ENCODE measurements at places on chromosomes 1 and 21.

- DNase-seq, result no peak
Observed at GRCh38 chr1:238892612-238893011, 493.8 kb upstream of the CHRM3 start.

DNA sequence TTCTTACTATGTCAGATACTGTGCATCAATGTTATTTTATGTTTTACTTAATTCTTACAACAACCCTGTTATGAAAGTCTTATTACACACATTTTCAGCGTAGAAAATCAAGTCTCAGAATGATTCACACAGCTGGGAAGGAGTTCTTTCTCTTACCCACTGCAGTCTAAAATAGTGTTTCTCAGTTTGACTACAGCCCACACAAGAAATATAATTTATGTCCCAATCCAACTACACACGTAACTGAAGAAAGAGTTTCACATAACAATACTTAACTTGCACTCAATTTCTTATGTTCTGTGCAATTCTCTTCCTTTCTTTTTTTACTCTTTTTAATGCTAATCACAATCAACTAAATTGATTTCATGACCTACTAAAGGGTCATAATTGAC is 252.8 kb upstream of the ADGRL2 start:
- DNase-seq, result no peak

- DNase-seq, result no peak
Observed at GRCh38 chr1:200207711-200208126, 180.2 kb downstream of the NR5A2 start.

GRCh38 chr1:40095806-40096205 is 1.2 kb downstream of the PPT1 start:
- DNase-seq, result no peak

DNA sequence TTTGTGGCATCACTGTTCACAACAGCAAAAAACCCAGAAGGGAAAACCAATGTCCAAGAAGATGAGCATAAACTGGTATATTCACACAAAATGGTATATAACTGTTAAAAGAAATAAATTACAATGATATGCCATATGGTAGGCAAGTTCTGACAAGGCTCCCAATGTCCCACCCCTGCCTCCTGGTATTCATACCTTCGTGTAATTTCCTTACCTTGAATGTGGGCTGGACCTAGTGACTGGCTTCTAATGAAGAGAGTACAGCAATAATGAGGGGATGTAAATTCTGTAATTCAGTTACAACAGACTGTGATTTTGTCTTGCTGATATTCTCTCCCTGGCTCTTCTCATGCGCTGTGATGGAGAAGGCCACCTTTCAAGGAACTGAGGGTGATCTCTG is 9.3 kb downstream of the ANKRD45 start:
- no peak for DNase-seq

DNA sequence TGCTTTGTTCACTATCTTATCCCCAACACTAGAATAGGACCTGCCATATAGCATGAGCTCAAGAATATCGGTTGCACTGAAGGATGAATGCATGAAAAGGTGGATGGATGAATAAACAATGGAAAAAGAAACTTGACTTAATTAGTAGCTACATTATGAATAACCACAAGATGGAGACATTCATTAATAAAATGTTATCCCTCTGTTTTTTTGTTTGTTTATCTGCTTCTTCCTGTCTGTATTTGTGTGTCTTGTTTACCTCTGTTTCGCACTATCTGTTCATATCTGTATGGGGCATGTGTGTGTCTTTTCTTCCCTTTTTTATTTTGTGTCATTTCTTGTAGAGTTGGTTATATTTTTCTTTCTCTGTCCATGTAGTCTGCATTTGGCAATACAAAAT is 1.1 kb upstream of the OR14I1 start:
- no peak for DNase-seq

- DNase-seq, result no peak
Observed at GRCh38 chr1:160214481-160215140, 9.4 kb downstream of the PEA15 start.

DNA sequence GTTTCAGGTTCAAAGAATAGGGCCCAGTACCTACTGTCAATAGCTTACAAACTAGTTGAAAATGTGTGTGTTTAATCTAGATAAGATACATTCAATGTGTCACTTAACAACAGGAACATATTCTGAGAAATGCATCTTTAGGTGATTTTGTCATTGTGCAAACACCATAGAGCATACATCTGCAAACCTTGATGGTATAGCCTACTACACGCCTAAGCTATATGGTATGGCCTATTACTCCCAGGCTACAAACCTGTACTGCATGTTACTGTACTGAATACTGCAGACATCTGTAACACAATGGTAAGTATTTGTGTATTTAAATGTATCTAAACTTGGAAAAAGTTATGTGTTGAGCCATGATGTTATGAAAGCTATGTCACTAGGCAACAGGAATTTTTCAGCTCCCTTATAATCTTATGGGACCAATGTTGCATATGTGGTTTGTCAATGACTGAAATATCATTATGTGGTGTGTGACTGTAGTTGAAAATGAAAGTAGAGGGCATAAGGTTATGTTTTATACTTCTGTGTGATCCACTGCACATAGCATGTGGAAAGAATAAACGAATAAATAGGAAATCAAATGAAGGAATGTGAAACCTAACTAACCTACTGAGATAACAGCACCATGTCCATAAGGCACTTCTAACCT is 129.0 kb upstream of the CAMK1G start:
- no peak for DNase-seq

DNA sequence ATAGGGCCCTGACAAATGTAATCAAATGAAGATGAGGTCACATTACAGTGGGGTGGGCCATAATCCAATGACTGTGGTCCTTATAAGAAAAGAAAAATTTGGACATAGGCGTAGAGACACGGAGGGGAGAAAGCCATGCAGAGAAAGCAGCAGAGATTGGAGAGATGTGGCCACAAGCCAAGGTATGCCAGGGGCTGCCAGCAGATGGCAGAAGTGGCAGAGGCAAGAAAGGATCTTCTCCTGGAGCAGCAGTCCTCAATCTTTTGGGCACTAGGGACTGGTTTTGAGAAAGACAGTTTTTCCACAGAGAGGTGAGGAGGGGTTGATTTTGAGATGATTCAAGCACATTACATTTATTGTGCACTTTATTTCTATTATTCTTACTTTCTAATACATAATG is 355.1 kb downstream of the NPHP4 start:
- no peak for DNase-seq

GRCh38 chr1:168287237-168287664 is 6.6 kb downstream of the TBX19 start:
- DNase-seq, result no peak

DNA sequence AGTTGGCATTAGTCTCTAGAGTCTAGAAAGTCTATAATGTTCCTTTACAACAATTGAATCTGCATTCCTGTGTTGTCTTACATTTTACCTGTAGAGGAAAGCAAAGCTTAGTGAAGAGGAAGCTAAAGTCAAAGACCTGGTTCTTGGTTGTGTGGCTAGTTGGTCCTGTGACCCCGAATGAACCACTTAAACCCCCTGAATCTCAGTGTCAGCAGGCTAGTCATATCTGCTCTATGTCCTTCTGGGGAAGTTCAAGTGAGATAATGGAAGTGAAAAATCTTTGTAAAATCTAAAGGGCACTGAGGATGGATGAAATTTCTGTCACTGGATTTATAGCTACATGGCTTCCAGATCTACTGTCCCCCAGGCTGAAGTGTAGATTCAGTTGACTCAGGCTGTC is 24.0 kb upstream of the AIM2 start:
- no peak for DNase-seq

DNA sequence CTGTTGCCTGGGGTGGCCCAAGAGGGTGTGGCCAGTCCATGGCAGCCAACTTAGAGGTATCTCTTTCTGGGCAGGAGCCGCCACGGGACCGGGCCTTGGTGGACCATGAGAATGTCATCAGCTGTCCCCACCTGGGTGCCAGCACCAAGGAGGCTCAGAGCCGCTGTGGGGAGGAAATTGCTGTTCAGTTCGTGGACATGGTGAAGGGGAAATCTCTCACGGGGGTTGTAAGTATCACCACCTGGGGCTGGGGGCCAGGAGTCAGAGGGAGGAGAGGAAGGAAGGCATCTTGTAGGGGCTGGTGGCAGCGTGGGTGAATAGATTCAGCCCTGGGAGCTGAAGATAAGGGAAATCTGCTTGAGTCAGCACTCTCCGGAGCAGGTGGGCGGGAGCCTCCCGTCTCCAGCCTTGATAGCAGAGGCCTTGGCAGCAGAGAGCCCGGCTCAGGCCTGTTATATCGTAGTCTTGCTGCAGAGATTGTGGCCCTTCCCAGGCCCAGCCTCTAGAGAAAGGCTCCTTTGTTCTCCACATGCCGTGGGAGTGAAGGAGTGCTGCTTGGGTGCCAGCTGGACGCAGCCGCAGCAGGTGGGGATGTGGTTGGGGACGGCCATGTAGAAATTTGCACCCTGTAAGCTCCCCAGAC is 25.4 kb downstream of the PHGDH start:
- no peak for DNase-seq

- DNase-seq, result no peak
Observed at GRCh38 chr1:103250441-103250861, 142.1 kb upstream of the COL11A1 start.

GRCh38 chr1:114248162-114248561 is 94.5 kb upstream of the SYT6 start:
- DNase-seq, result no peak

DNA sequence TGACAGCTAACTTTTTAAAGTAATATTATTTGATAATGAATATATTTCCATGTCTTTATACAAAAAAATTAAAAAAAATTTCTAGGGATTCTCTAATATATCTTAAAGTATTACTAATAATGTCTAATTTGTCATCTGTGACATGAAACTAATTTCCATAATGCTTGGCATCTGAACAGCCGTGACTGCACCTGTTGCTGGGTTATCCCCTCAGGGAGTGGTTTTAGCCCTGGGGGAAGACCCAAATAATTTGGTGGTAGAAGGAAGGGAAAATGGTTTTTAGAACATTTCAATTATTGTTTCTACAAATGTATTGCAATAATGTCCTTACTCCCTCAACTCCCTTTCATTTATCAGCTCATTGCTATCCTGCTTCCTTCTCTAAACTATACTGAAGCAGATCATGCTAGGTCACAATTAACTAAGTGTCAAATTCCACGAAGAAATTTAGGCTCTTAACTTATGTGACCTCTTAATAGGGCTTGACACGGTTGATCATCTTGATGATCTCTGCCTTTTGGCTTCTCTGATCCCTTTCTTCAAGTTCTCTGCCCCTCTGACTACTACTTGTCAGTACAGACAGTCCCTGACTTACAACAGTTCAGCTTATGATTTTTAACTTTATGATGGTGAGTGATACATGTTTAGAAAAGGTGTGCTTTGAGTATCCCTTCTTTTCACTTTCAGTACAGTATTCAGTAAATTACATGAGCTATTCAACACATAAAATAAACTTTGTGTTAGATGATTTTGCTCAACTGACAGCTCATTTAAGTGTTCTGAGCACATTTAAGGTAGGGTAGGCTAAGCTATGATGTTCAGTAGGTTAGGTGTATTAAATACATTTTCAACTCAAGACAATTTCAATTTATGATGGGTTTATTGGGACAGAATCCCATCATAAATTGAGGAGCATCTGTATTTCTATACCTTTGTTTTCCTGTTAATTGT is 26.4 kb upstream of the DPH5 start:
- DNase-seq, result no peak

GRCh38 chr1:35856964-35857363 is 26.0 kb upstream of the AGO1 start:
- DNase-seq, result no peak

GRCh38 chr1:216168546-216168945 is 254.7 kb downstream of the USH2A start:
- no peak for DNase-seq

- no peak for DNase-seq
Observed at GRCh38 chr1:145855426-145855948, 3.4 kb downstream of the PIAS3 start.

DNA sequence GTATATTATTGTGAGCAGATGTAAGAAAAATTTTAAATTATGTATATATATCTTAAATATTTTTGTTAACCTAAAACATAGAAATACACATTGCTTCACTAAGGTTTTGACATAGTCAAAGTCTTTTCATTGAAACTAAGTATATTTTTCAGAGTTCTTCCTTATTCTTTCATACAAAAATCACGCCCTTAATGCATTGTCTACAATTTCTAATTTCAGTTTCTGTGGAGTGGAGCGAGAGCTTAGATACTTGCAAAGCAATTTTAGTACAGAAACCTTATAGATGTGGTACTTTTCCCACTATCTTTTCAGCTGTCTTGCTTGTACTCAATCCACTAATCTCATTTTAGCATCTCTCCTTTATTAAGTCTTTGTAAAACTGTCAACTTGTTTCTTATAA is 63.2 kb downstream of the CD58 start:
- DNase-seq, result no peak

DNA sequence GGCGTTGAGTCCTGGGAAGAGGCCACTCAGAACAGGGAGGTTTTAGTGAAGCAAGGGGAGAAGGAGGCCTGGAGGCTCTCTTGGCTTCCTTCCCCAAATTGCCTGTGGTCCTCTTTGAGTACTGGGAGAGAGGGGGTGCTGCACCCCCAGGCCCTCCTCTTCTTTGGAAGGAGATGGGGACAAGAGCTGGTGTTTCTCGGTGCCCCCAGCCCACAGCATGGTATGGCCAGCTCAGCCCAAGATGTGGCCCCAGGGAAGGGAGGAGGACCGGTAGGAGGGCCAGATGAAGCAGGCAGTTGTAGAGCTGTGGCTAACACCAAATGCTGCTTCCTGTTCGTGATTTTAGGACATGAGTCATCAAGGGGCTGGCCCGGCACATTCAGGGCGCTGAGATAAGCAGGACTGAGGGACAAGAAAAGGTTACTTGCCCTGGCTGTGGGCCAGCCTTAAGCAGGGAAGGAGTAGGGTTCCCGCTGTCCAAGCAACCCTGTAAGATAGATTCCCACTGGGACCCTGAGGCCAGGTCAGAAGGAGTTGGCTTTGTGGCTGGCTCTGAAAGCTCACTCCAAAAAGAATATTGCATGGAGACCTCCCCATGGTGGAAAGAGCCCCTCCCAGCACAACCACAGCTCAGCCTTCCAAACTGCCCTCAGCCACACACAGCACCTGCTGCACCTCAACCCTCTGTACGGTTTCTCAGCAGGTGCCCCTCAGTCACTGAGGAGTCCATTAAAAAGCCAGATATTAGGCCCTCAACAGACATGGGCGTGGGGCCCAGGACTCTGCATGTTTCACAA is 4.9 kb upstream of the TNFRSF1B start:
- peak; percentile 72 for DNase-seq

- no peak for DNase-seq
Observed at GRCh38 chr1:33641104-33641830, 168.8 kb downstream of the ZSCAN20 start.

GRCh38 chr1:77038000-77038399 is 170.7 kb downstream of the ST6GALNAC5 start:
- no peak for DNase-seq

- no peak for DNase-seq
Observed at GRCh38 chr1:73778471-73778870, 419.5 kb downstream of the LRRIQ3 start.

DNA sequence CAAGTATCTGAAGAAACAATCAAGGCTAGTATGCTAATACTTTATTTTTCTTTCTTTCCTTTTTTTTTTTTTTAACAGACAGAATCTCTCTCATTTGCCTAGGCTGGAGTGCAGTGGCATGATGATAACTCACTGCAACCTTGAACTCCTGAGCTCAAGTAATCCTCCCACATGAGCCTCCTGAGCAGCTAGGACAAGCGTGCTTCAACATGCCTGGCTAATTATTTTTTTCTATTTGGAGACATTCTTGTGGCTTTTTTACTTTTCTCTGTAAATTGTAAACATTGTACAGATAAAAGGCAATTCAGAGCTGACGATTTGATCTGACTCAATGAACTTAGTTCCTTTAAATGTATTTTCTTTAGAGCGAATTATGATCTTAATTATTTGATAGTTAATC is 41.4 kb downstream of the CCDC18 start:
- no peak for DNase-seq
